ENCODE measurements at places on chromosomes 11 and 22. TPM values are rescaled to one million over a fixed set of nuclear protein-coding genes. Genes with fewer than 3 reads are reported as not detected.

Gene CRYBB2
- not detected for total RNA-seq

Gene DRD4
- not detected for total RNA-seq

Gene CYTH4
- 5.9 TPM for total RNA-seq

Gene KIF18A
- 0.52 TPM for total RNA-seq

GRCh38 chr11:117295438-117296137 lies 4.4 kb downstream of the BACE1-AS start:
- DNase-seq = no peak

- DNase-seq = no peak
Observed at GRCh38 chr11:68206211-68206610, 6.9 kb downstream of the KMT5B start.

DNA sequence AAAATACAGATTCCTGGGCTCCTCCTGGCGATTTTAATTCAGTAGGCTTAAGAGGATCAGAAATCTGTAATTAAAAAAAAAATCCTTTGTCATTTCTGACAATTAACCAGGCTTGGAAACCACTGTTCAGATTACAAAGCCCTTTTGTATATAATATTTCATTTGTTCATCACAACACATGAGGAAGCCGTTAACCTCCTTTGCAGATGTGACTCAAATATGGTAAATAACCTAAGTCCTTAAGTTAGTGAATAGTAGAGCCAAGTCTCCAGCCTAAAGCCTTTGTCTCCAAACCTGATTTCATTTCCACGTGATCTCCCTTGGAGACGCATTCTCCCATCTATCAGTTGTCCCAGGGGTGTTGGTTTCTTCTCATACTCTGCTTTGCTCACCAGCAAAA lies 67.6 kb downstream of the UBASH3B start:
- DNase-seq = no peak

All from right atrium auricular region (tissue), 2 donors.